Stimulated activated CD4-positive, alpha-beta T cell treated with anti-CD3 and anti-CD28 coated beads, TNF-alpha, amount 100 ng/mL, for 24 hours (primary cell): ENCODE measurements at places on chromosomes 2 and 18.

DNA sequence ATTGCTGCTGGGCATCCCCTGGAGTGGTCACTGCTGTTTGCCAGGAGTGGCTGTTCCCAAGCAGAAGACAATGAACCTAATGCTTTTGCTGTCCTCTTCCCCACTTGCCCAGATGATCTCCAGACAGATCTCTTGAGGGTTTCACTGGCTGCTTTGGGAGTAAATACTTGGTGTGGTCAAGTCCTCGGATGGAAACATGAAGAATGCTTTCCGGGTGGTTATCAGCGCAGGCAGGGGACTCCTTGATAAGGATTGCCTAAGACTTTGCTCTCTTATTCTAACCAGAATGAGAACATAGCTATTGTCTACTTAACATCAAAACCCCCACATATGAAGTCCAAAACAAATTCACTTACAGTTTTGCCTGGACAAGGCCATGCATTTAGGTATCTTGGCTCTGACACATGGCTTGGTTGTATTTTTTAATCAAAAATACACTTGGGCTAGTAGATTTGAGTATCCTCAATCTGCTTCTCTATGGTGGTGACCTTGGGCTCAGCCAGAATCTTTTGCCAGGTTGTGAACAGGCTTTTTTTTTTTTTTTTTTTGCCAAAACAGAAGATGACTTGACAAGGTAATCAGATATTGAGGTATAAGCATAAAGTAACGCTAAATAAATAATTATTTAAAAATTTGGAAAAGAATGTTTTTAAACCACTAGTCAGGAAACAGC lies 34.8 kb upstream of the MYO3B start:
- DNase-seq, result no peak

- DNase-seq, result no peak
Measured at GRCh38 chr18:24055878-24056277, 41.3 kb downstream of the TTC39C start.

- DNase-seq, result no peak
Measured at GRCh38 chr18:62152844-62153243, 34.0 kb downstream of the PIGN start.

DNA sequence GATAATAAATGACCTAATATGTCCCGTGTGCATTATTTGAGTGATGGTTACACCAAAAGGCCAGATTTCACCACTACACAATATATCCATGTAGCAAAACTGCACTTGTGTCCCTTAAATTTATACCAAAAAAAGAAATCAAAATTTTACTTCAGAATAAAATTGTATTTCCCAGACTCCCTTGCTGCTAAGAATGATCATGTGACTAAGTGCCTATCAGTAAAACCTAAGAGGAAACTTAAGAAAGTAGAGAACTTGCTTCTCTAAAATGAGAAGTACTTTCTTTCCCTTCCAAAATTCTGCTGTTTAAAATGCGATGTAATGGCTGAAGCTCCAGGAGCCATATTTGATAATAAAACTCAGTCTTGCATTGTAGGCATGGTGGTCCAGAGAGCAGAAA lies 24.0 kb downstream of the PROKR1 start:
- no peak for DNase-seq

- DNase-seq, result no peak
Measured at GRCh38 chr2:63055226-63056106, 4.8 kb downstream of the OTX1 start.

DNA sequence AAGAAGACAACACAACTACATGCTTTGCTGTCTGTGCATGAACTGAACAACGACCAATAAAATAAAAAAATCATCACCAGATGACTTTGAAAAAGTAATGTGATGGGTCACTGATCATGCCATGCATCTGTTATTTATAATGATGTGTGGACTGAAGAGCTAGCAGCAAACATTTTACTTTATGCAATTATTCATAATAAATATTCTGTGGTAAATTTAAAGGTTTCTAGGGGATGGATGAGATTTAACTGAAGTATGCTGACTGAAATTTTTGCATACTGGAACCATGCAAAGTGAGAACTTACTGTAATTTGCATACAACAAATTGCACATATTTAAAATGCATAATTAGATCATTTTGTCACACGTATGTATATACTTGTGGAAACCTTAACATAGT lies 31.3 kb upstream of the BAZ2B start:
- DNase-seq, result no peak

- DNase-seq, result no peak
Measured at GRCh38 chr2:102289129-102289528, 22.2 kb upstream of the IL1RL1 start.

GRCh38 chr2:179186126-179186525 lies 78.5 kb downstream of the SESTD1 start:
- DNase-seq, result no peak
